ENCODE measurements at places on chromosomes 7 and 10.

- DNase-seq = no peak
These were observed 710.1 kb upstream of the KCND2 start for GRCh38 chr7:119562839-119563238.

- no peak for DNase-seq
These were observed 79.3 kb downstream of the CSTF2T start for GRCh38 chr10:51620131-51620530.

DNA sequence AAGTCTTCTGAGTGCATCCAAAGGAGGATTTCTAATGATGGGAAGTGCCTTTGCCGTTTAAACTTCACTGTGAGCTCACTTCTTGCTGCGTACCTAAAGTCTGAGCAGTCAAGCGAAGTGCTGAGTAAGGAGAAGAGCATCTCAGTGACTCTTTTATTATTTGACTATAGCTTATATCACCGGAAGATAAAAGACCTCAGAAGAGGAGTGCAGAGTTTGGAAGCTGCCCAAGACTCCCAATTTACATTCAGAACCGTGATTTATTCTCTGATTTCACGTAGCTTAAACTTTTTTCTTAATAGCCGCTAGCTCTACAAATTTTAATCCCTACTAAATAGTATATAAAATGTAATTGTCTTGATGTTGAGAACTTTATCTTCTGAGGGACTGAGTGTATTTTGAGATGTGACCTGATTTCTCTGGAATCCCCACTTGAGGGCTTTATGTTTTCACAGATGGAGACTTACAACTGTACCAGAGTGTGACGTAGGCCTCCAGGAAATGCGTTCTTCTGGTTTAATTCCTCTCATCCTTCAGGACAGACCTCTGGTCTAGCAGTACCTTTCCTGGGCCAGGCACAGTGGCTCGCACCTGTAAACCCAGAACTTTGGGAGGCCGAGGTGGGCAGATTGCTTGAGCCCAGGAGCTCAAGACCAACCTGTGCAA, 51.1 kb downstream of the CAMK1D start:
- no peak for DNase-seq

DNA sequence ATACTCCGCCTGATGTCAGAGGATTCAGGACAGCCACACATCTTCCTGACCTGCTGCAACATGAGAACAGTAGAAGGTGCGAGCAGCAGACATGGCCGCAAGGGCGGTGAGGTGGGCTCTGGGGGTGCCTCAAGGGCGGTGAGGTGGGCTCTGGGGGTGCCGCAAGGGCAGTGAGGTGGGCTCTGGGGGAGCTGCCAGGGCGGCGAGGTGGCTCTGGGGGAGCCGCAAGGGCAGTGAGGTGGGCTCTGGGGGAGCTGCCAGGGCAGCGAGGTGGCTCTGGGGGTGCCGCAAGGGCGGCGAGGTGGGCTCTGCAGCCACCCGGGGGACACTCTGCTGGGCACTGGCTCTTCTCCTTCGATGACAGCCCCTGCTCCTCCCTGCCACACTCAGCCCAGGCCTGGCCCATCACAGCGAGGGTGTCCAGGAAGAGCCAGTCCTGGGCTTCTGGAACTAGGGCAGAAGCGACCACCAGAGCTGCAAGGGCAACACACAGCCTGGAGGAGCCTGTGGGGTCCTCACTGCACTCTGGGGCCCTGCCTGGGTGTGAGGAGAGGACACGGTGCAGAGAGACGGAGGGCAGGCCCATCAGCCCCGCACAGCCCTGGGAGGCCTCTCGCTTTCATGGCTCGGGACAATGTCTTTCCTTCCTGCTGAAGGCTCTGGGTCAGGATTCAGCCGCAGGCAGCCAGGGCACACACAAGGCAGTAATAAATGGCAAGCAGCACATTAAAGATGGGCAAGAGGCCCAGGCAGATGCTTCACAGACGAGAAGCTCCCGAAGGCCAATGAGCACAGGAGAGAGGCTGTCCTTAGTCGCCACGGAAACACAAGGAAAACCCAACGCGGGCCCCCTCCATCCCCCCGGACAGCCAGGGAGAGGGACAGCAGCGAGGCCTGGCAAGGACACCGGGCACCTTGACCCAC, 42.5 kb downstream of the STK32C start:
- peak; percentile 9 for DNase-seq

GRCh38 chr10:1293636-1294435, 237.7 kb downstream of the WDR37 start:
- DNase-seq = no peak

- no peak for DNase-seq
These were observed 1.2 kb downstream of the SCIN start for GRCh38 chr7:12571691-12572090.

- DNase-seq = peak; percentile 47
These were observed 297.3 kb upstream of the LYZL1 start for GRCh38 chr10:28991333-28992270.

GRCh38 chr7:151276666-151277590, 28.4 kb upstream of the SMARCD3 start:
- DNase-seq = peak; percentile 32

DNA sequence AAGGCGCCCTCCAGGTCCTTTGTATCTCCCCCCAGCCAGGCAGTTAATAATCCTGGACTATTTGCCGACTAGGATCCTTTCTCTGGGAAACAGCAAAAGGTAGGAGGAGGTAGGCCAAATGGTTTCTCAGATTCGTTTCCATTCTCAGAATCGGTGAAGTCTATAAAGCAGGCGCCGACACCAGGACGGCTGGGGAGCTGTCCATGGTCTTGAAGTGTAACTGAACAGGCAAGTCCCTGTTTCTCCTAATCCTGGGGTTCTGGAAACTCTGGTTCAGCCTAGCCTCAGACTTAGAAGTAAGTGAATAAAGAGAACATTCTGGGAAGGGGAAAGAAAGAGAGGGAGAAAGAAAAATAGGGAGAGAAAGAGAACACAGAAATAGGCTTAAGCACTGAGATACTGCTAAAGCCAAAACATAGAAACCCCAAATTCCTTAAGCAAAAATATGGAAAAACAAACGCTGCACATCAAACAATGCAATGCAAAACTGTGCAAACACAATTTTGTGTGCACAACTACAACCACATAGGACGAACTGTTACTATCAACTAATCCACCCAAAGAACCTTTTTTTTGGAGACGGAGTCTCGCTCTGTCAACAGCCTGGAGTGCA, 11.1 kb upstream of the INA start:
- DNase-seq = peak; percentile 46

DNA sequence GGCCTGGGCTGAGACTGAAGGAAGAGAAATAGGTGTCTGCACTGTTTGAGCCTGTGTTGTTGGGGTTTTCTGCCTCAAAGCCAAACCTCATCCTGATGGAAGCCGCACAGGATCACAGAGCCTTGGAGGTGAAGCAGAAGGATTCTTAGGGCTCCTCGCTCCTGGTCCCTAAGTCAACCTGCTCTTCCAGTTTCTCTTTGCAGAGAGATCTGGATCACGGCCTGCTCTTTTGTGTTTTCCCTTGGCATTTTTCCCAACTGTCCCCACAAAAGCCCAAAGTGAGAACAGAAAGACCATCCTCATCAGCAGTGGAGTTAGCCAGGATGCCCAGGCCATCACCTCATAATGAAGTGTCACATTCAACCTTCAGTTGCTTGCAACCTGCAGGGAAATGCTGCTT, 20.3 kb upstream of the PPIA start:
- DNase-seq = no peak

- no peak for DNase-seq
These were observed 75.3 kb downstream of the MKI67 start for GRCh38 chr10:128050936-128051335.

DNA sequence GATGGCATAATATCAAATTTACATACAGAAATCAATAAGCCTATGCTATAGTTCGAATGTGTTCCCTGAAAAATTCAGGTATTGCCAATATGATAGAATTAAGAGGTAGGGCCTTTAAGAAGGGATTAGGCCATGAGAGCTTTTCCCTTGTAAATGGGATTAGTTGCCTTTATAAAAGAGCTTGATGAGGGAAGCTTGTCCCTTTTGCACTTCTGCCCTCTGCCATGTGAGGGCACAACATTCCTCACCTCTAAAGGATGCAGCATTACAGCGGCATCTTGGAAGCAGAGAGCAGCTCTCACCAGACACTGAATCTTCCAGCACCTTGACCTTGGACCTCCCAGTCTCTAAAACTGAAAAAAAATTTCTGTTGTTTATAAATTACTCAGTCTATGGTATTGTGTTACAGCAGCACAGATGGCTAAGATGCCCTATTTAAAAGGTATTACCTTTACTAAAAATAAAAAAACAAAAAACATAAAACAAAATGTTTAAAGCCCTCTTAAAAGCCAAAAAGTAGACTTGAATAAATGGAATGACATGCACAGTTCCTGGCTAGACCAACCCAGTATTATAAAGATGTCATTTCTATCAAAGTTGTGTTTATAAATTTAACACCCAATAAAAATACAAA, 909.6 kb downstream of the REEP3 start:
- DNase-seq = peak; percentile 35

GRCh38 chr10:13001041-13001886, at the start of gene CCDC3:
CCDC3 (minus strand) TSS chr10:13001713; CDS start chr10:13001570, 143 bp downstream.
- DNase-seq = no peak

GRCh38 chr10:93313798-93314197, 168.3 kb downstream of the MYOF start:
- DNase-seq = no peak

GRCh38 chr7:115273139-115273772, 351.4 kb downstream of the MDFIC start:
- no peak for DNase-seq

GRCh38 chr10:117541909-117542705, 439 bp upstream of the EMX2 start:
- no peak for DNase-seq

- DNase-seq = no peak
These were observed 74.9 kb downstream of the MINPP1 start for GRCh38 chr10:87579563-87579962.

GRCh38 chr7:121235201-121235600, 93.6 kb upstream of the WNT16 start:
- DNase-seq = no peak

- no peak for DNase-seq
These were observed 320.5 kb downstream of the MAGI2 start for GRCh38 chr7:79132844-79133451.

GRCh38 chr10:130128062-130128781, 8.0 kb upstream of the GLRX3 start:
- DNase-seq = no peak

DNA sequence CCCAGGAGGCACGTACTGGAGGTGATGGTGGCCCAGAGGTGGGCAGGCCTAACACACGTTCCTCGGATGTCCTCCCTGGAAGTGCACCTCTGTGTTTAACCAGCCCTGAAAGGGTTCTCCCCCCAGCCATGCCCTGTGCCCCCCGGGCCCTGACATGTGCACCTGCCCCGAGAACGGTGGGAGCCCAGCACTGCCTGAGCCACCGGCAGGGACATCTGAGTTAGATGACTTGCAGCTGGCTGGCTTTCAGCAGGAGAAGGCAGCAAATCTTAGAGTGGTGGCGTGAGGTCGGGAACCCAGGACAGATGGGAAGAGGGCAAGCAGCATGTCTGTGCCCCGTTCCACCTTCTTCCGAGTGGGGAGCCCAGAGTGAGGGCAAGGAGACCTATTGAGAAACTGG, 291.8 kb downstream of the TCERG1L start:
- no peak for DNase-seq

DNA sequence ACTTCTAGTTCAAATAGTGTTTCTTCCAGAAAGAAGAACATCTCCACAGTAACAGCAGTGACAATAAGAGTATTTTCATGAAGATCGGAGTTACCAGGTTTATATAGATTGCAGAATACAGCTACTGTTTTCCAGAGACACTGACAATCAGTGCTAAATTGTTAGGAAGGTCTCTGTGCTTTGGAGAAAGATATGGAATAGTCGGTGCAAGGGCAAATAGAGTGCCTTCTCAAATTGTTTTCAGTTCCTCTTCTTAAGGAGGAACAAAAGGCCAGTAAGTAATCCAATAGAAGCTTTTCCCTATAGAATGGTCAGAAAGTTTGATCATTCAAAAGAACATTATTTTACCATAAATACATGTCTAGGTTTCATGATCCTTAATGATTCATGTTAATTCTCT, 2.6 kb upstream of the KIAA1217 start:
- no peak for DNase-seq

GRCh38 chr10:53754596-53755250, 982.1 kb upstream of the MBL2 start:
- no peak for DNase-seq

DNA sequence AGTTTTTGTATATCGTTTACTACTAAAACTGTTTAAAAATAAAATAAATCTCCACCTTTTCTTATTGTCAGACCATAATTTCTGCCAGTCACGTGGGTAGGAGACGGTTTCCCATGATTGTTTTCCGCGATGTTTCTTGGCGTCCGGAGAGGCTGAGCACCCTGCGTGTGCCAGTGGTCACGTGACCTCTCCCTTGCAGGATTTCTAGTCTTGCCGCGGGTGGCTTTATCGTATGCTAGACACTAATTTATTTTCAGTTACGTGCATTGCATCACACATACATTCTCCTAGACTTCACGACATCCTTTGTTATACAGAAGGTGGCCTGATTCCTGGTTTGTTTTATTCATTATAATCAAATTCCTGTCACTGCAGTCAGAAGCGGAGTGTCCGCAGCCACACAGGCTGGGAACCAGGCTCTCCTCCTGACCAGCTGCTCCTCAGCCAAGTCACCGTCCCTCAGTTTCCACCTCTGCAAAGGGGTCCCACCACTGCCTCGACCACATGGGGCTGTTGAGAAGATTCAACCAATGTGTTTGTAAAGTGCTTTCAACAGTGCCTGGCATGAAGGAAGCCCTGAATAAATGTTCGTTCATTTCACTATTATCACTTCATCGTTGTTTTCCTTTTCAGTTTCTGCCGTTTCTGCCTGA, 203.2 kb upstream of the PPP2R2D start:
- no peak for DNase-seq

DNA sequence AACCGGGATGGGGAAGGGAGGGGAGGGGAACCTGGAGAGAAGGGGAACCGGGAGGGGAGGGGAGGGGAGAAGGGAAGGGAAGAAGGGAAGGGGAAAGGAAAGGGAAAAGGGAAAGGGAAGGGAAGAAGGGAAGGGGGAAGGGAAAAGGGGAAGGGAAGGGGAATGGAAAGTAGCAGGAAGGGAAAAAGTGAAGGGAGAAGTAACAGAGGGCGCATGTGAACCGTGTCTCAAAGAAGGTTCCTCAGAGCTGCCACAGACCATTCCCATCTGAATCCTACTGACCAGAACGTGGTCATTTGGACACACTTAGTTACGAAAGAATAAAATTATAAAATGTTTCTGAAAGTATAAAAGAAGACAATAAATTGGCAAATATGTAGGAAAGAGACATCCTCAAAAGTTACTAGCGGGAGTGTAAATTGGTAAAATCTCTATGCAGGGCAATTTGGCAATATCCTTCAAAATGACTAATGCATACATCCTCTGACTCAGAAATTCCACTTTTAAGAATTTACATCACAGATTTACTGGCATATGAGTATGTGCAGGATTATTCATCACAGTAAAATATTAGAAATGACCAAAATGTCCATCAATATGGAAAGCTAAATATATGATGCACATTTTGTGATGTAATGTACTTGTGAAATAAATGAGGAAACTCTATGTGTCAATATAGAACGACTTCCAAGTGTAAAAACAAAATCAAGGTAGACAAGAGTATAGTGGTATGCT, 12.9 kb downstream of the C10orf67 start:
- peak; percentile 29 for DNase-seq

- no peak for DNase-seq
These were observed 418.5 kb upstream of the MGMT start for GRCh38 chr10:129048513-129048912.

All from foreskin melanocyte (primary cell).